ENCODE measurements at places on chromosomes 7 and 10. TPM values are rescaled to one million over a fixed set of nuclear protein-coding genes. Genes with fewer than 3 reads are reported as not detected.

DNA sequence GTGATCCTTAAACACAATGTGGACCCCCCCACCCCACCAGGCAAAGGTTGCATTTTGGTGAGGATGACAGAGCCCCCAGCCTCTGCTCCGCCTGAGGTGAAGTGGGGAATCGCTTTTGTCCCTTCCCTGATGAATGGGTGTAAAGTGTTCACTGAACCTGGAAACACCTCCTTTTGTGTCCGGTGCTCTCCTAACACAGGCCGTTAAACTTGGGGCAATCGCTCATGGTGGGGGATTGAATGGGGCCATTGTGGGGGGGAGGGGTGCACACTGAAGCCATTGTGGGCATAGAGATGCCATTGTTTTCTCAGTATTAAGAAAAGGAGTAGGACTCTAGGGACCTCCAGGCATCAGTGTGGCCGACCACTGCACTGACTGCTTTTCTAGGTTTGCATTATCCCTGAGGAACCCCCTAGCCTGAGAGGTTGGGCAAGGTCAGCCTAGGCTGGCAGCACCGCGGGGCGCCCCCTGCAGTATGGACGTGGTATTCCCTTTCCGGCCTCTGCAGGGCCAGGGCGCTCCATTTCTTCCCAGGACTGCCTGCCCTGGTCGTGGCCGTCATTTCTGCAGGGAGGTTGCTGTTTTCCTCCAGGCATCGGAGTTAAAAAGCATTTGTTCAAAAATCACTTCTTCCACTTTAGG, 158.3 kb downstream of the TCF7L2 start:
- DNase-seq: no peak

GRCh38 chr7:154902600-154903082, 100.3 kb downstream of the PAXIP1 start:
- no peak for DNase-seq

GRCh38 chr10:76309070-76309469, 877.6 kb downstream of the LRMDA start:
- DNase-seq: no peak

DNA sequence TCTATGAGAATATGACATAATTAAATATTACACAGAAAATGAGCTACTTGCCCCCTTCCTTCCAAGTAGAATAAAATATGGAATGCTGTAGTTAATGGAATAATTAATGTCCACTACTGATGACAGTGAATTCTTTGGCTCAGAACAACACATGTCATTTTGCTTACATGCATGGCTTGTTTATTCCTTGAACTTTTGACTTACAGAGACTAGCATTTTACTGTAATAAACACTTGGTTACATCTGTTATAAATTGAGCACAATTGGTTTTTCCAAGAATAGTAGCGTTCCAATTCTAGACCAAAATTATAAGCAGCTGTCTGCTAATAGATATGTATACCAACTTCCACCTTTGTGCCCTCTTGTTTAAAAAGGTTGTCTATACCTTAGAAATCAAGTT, 286.7 kb downstream of the OTUD1 start:
- DNase-seq: no peak

Gene FKBP9
- total RNA-seq: not detected

Gene ELAPOR2
- total RNA-seq: 3.8 TPM
